Nucleus accumbens (tissue), 56 donors: ENCODE measurements at places on chromosomes 3 and 15.

DNA sequence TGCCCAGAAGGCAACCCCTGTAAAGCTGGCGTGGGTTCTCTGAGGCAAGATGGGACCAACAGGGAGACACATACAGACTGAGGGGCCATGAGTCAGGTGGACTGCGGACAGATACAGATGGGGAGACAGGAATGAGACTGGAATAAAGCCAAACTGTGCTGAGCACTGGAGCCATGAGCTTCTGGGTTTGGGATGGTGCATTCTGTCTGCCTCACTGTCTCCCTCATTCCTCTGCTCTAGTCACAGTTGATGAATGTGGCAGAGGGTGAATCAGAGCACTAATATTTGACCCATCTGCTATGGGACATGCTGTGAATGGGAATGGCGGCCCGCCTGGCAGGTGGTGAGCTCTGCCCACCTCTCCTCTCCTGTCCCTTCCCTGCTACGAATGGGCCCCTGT, 262.9 kb downstream of the EPHB1 start:
- DNase-seq: no peak

DNA sequence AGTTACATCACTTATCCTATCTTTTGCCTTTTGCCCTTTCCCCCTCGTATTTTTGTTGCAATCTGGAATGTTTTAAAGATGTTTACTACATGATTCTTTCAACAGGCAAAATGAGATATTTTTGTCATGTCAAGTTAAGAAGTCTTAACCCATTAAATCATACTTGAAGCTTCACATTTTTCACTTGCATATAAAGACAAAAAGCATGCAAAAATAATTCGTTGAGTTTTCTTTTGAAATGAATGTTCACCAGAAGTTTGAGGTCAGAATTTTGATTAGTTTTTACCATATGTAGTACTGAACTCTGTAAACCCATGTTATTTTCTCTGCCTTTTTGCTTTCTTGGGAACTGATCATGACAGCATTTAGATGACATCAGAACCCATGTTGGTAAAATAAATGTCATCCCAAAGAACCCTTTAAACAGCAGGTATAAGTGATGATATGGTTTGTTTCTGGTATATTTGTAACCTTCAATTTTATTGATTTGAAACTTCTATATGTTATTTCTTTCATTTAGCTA, 188.5 kb downstream of the GHSR start:
- DNase-seq: no peak

GRCh38 chr3:25480811-25481210, 52.7 kb downstream of the RARB start:
- no peak for DNase-seq

DNA sequence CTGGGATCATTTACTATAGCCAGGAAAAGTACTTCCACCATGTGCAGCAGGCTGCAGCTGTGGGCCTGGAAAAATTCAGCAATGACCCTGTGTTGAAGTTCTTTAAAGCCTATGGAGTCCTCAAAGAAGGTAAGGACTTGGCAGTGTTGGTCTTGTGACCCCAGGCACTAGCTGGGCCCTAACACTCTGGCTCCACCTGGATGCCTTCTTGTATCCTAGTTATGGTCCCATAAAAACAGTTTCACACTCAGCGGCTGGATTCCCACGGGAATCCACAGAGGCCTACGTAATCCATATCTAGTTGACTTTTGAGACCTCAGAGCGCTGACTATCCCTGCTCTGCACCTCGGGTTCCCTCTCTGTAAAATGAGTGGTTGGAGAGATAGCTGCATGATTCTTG, 1.6 kb downstream of the TTC21A start:
- no peak for DNase-seq

- no peak for DNase-seq
Measured at GRCh38 chr15:60376677-60377095, 21.1 kb downstream of the ANXA2 start.

DNA sequence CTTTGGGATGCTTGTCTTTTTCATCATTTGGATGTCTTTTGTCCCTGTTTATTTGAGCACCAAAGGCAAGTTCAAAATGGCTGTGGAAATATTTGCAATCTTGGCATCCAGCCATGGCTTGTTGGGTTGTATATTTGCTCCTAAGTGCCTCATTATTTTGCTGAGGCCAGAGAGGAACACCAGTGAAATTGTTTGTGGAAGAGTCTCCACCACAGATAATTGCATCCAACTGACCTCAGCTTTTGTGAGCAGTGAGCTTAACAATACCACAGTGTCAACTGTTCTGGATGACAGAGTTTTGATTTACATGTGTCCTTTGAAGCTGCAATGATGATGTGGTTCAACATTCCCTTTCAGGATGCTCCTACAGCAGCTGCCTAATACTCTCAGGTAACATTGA, 83.0 kb upstream of the KCNAB1 start:
- peak; percentile 53 for DNase-seq

GRCh38 chr15:80455051-80455648, 51.0 kb downstream of the ARNT2 start:
- no peak for DNase-seq

DNA sequence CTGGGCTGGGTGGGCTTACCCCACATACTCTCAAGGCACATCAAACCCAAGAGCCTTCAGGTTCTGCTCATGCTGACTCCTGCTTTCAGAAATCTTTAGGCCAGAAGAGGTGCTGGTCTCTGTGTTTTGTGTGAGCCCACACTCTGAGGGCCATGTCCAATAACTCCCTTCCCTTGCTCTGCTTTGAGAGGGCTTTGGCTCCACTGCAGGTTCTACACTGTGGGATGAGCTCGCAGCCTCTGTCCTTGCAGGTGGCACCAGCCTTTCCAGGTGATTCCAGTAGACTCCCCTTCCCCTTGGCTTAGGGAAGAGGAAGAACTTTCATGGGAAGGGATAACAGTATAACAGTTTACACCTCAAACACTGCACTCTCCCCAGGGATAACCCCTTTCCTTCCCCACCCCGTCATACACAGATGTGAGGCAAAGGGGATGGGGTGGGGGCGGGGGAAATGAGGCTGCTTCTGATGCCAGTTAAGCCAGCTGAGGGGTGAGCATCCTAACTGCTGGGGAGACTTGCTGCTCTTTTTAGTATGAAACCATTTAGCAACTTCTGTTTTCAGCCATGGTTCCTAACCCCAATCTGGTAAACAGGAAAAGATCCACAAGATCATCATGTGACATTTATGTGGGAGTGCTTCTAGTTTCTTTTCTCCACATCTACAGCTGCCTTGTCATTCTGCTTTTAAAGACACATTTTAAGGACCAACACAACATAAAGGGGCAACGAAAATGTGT, 262.4 kb downstream of the SLC9A9 start:
- DNase-seq: no peak

- DNase-seq: no peak
Measured at GRCh38 chr3:128282380-128283196, 129.3 kb downstream of the EEFSEC start.

DNA sequence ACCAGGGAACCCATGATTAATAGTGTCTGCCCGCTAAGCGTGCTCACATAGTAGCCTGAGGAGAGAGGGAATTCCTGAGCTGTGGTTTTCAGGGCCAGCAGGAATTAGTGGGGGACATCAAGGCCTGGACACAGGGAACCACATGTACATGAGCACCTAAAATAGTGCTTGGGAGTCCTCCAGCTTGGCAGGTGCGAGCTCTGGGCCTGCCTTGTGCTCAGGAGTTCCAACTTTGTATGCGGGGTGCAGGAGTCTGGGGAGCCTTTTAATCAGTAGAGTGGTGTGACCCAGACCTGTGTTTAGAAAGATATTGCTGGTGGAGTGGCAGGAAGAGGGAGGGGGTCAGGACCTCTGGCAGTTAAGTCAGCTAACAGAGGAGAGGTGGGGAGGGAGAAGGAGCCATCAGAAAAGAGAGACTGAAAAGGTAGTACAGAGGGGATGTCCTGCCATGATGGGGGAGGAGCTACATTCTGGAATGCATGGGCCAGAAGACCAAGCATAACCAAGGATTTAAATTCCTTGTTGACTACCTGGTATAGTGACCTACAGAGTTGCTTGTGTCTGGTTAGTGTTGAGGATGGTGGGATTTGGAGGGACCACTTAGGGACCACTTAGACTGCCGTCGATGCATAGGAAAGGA, 1.9 kb downstream of the DAG1 start:
- no peak for DNase-seq

DNA sequence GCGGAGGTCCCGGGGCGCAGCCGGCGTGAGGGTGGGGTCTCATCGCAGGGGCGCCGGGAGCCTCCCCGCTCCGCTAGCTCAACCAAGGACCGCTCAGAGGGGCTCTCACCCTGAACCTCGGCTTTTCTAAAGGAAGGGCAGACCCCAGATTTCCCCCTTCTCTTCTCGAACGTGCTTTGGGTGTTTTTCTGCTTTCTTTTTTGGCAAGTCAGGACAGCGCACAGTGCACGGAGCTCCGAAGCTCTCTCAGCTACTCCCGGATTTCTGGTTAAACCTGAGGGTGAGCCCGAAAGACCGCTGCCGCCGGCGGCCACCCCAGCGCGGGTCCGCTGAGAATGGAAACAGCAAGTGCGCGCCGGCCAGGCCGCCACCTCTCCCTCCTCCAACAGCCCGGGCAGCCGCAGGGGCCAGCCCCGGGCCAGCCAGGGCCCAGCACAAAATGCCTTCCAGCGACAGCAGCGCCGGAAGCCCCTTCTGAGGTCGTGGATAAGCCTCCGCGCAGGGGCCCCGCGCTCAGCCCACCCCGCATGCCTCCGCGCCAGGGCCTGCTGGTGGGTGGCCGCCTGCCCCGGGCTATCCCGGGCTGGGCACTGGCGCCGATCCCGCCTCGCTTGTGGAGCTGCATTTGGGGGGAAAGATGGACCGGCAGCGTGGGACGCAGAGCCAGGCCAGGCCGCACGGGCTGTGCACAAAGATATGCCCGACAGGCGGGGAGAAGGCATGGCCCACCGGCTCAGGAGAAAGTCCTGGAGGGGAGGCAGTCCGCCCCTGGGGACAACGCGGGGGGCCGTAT, 8.2 kb upstream of the OCA2 start:
- no peak for DNase-seq

GRCh38 chr15:85318732-85319076, 61.7 kb upstream of the AKAP13 start:
- no peak for DNase-seq

GRCh38 chr15:48507416-48508065, 138.0 kb downstream of the FBN1 start:
- DNase-seq: no peak

DNA sequence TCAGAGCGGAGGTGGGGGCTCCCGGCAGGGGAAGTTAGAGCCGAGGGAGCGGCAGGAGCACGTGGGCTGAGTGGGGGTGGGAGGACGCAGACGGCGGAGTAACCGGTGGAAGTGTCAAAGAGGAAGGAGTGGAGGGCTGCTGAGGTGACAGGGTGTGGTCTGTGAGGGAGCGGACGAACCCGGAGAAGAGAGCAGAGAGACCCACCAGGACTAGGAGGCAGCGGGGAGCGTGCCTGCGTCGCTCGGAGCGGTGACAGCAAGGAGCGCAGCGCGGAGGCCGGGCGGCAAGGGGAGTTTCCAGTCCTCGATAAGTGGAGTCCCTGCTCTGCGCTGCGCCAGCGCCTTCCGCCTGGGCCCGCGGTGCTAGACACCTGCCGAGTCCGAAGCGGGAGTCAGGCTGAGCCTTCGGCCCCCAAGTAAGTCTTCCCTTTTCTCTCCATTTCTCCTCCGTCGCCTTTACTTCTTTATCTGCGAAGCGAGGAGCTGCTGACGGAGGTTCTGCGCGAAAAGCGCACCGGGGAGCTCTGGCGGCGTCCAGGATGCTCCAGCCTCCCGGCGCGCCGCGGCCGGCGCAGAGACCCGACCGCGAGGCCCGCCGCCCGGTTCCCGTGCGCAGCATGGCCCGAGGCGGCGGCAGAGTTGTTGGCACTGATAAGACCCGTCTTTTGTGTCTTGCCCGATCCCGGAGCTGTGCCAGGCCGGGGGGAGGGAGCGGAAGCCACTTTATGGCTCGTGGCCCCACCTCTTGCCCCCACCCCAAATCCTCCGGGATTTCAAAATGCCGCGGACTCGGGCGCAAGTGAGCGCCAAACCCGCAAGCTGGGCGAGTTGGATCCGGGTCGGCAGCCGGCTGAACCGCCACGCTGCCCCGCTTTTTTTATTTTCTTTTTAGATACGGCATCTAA, 533.0 kb upstream of the SEMA6D start:
- DNase-seq: no peak

DNA sequence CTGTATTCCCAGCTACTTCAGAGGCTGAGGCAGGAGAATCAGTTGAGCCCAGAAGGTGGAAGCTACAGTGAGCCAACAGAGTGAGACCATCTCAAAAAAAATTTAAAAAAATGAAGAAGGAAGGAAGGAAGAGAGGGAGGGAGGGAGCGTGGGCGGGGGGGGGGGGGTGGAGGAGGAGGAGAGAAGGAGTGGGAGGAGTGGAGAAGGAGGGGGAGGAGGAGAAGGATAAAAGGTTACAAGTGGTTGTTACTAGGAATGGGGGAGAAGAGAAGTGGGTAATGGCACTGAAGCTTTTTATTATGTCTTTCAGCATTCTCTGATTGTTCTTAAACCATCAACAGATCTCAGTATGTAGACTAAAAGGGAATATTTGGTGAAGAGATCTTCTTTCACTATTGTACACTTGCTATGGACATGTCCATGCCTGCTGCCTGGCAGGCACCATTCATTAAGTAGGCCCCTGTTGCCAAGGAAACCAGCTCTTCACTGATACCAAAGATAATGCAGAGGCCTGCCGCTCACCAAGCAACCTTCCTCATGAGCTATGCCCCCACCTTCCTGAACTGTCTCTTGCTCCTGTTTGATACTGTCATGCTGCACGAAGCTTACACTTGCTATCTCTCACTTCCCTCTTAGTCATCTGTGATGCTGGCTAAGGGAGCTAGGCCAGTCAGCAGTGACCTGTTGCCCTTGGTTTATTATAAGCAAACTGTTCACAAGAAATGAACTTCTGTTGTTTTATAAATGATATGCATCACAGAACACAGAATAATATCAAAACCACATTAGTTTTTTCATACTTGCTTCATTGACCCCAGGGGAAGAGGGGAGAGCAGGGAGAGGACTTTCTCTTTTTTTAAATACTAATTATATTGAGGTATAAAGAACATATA, 23.1 kb downstream of the EPM2AIP1 start:
- DNase-seq: peak; percentile 3

DNA sequence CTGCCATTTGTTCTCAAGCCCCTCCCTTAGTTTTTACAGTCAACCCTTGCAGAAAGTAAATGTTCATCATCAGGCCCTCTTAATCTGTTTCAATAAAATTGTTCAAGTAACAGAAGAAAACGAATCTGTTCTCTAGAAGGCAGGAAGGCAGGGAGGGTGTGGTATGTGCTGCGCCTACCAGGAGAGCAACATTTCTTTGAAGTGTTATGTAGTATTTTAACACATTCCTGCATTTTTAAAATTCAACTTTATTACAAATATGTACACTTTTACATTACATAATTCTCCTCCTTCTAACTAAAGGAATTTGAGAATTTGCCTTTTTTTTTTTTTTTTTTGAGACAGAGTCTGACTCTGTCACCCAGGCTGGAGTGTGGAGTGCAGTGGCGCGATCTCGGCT, 657.8 kb downstream of the MCTP2 start:
- no peak for DNase-seq

GRCh38 chr3:107367353-107367752, 9.9 kb upstream of the CCDC54 start:
- DNase-seq: no peak

GRCh38 chr15:88179562-88179961, 77.0 kb downstream of the NTRK3 start:
- no peak for DNase-seq

- DNase-seq: no peak
Measured at GRCh38 chr15:65146438-65146837, 12.8 kb upstream of the PDCD7 start.

- DNase-seq: no peak
Measured at GRCh38 chr3:14672588-14672987, 2.4 kb upstream of the C3orf20 start.

- DNase-seq: no peak
Measured at GRCh38 chr3:117962750-117963149, 1071.9 kb downstream of the IGSF11 start.
